AG04449 (cell line): ENCODE measurements at places on chromosomes 11 and 22.

GRCh38 chr11:75602951-75603350, 40.9 kb downstream of the SERPINH1 start:
- peak; percentile 46 for DNase-seq

DNA sequence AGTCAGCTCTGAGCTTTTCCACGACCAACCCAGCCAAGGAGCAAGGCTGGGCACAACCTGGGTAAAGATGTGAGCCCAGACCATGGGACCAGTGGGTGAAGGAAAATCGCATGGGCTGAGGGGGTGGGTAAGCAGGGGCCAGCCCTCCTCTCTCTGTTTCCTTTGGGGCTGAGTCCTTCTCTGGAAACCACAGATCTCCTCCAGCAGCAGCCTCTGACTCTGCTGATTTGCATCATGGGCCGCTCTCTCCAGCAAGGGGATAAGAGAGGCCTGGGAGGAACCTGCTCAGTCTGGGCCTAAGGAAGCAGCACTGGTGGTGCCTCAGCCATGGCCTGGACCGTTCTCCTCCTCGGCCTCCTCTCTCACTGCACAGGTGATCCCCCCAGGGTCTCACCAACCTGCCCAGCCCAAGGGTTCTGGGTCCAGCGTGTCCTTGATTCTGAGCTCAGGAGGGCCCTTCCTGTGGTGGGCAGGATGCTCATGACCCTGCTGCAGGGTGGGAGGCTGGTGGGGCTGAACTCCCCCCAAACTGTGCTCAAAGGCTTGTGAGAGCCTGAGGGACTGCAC, 67.8 kb downstream of the GGTLC2 start:
- DNase-seq, result no peak

DNA sequence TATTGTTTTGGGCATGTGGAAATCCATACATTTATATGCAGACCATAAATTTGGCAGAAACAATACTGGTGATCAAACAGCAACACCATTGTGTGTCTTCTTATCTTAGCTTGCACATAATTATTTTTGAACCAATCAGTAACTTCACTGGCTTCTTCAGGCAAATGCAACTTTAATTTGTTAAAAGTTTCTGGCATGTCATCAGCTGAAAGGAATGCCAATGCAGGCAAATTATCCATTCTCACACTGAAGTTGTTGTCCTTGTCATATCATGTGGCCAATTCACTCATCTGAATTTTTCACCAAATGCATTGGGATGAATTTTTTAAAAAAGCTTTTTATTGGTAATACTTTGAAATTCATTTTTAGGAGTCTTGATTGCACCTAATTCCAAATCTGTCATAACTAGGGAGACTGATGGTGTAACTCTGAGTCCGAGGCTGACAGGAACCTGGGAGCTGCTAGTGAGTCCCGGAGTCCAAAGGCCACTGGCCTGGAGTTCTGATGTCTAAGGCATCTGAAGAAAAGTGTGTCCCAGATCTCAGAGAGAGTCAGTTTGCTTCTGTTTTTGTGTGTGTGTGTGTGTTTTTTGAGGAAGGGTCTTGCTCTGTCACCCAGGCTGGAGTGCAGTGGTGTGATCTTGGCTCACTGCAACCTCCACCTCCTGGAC, 17.4 kb upstream of the OR10V1 start:
- no peak for DNase-seq

GRCh38 chr11:109196016-109196415, 226.0 kb upstream of the C11orf87 start:
- peak; percentile 14 for DNase-seq

- no peak for DNase-seq
These were observed 432.1 kb downstream of the DYNC2H1 start for GRCh38 chr11:103541186-103541795.

GRCh38 chr22:30923168-30923900, 45.2 kb downstream of the MORC2 start:
- DNase-seq, result no peak

DNA sequence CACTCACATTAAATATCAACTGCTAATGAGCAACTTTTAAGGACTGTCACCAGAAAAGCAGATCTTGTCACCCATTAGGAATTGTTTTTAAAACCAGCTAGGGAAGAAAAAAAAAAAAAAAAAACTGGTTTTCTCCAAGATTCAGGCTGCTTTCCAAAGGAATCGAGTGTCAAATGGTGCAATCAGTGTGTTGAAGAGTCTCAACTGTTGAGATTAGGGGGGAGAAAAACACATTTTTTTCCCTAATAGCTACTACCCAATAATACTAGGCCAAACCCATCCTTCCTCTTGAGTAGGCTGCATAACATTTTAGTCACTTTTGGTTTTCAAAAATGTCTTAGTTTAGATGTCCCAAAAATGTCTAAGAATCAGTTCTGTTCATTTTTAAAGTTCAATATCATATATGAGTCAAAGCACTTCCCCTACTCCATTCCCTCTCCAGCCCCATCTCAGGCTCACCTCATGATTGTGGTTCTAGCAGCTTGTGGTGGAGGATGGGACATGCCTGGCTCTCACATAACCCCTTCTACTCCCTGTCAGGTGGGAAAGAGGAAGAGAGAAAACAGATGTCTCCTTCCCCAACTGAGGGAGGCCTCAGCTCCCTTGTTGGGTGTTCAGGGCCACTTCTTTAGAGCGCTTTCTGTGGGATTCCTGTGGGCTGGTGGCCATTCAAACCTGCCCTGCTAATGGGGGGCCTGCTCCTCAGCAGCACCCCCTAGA, 193.6 kb downstream of the CWF19L2 start:
- no peak for DNase-seq

DNA sequence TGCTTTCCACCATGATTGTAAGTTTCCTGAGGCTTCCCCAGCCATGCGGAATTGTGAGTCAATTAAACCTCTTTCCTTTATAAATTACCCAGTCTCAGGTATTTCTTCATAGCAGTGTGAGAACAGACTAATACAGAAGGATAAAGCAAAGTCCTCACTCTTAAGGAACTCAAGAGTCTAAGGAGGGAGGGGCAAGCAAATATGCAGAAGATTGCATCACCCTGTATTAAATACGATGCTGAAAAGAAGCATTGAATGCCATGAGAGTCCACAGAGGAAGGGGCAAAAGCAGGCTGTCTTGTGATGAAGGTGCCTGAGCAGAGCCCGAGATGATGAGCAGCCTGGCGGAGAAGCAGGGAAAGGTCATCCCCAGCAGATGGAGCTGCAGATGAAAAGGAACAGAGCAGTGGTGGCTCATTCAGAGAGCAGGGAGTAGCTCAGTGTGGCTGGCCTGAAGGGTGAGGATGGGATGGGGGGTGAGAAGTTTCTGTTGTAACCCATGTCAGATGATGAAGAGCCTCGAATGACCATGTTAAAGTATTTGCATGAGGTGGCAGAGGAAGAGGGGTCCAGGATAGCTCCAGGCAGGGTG, 6.3 kb upstream of the IZUMO1R start:
- DNase-seq, result no peak

DNA sequence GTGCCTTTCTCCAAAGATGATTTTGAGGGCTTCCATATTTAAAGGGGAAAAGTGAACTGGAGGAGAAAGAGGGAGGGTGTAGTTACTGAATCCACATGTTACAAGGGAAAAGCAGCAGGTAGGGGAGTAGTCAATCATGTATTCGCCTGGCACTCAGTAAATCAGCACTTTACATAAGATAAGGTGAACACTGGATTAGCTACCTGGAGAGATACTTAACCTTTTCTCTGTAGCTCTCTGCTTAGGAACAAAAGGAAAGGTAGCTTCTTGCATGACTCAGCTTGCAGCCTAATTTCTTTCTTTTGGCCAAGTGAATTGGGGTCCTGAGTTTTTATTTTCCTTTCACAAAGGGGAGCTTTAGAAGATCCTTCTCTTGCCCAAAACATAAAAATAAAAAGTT, 43.3 kb upstream of the PHF21B start:
- DNase-seq, result no peak

DNA sequence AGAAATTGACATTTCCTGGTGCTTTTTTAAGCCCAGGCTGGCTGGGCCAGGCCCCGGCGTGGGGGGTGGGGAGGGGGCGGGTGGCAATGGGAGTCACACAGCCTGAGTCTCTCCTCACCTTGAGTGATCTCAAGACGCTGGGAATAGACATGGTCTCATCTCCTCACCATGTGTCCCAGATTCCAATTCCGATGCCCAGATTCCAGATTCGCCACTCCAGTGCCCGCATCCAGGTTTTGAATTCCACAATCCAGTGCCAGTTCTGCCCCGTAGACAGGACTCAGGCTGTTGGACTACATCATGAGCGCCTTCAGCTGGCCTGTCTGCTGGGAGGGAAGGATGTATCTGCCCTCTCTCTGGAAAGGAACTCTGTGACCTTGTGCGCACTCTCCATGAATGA, 19.1 kb downstream of the KCNC1 start:
- DNase-seq, result no peak

DNA sequence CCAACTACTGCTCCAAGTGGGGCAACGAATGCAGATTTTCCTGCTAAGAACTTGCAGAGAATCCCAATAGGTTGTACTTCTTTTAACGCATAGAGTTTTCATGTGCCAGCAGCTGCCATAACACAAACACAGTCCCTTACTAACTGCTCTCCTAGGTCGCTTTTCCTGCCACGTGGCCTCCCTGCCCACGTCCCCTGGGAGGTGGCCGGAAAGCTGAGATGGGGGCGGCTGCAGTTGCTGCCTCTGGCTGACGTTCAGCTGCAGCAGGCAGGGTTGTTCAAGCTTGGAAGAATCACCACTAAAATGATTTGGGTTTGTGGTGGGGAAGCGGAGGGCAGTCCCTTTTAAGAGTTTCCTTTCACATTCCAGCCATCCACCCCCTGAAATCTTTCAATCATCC, 39.3 kb downstream of the ZNF202 start:
- DNase-seq, result no peak

GRCh38 chr11:1310318-1310687, 871 bp upstream of the TOLLIP start:
- DNase-seq, result no peak

DNA sequence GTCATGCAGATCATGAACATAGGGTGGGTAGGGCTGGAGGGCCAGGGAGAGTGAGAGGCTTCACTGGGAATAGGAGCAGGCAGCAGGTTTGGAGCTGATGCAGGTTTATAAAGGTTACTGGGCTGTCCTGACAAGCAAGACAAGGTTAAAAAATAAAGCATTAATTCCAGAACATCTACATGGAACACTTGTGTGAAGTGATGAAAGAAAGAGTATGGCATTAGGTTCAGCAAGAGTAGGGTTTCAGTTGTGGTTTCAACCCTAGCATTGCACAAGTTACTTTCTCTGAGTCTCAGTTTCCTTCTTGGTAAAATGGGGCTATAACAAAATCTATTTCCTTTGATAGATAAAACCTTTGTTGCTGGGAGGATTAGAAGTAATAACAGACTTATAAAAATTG, 114.6 kb upstream of the SESN3 start:
- DNase-seq, result no peak

GRCh38 chr11:18776324-18776723, 15.3 kb downstream of the PTPN5 start:
- no peak for DNase-seq
